ENCODE measurements at places on chromosomes 7 and 10.

DNA sequence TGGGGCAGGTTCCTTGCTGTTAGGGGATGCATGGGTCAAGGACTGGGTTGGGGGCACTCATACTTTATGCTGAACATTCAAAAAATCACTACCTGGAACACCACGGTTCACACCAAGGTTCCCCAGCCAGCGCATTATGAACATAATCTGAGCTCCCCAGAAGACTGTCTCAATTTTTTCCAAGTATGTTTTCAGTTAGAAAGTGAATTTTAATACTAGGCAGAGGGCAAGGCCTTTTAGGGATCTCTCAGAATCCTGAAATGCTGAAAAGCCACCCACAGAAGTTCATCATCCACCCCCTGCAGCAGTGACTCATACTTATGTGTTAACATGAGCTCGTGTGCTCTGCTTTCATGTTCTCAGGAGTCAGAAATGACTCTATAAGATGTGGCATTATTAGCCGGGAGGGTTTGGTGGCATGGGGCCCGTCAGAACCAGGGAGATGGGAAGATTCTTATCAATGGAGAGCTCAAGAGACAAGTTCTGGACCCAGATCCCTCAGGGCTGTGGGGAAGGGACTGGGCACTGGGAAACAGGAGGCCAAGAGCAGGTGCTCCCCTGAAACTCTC is 185.2 kb upstream of the ITGB1 start:
- DNase-seq, result peak; percentile 80

DNA sequence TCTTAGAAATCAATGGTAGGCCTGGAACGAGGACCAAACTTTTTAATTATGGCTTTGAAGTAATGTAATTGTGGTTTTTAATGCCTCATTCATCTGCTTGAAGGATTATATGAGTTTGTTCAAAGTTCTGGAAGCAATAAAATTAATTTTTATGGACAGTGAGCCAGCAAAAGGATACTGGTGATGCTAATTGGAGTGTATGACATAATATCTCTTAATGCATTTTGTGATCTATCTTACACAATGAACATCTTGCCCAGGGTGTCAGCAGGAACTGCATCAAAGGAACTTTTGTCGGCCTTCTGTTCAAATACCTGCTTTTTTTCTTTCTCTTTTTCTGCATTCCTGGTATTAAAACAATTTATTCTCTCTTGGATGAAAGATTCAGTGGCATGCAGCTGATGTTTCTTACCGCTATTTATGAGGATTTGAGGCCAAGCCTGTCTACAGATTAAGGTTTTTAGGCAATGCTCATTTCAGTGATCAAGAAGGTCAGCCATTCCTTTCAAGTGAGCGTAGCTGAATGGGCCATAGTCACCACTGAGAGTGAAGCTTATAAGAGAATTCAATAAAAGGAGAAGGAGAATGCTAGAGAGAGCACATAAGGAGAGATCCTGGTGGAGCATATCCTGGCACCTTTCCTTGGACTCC is 974.8 kb downstream of the SORCS3 start:
- no peak for DNase-seq

DNA sequence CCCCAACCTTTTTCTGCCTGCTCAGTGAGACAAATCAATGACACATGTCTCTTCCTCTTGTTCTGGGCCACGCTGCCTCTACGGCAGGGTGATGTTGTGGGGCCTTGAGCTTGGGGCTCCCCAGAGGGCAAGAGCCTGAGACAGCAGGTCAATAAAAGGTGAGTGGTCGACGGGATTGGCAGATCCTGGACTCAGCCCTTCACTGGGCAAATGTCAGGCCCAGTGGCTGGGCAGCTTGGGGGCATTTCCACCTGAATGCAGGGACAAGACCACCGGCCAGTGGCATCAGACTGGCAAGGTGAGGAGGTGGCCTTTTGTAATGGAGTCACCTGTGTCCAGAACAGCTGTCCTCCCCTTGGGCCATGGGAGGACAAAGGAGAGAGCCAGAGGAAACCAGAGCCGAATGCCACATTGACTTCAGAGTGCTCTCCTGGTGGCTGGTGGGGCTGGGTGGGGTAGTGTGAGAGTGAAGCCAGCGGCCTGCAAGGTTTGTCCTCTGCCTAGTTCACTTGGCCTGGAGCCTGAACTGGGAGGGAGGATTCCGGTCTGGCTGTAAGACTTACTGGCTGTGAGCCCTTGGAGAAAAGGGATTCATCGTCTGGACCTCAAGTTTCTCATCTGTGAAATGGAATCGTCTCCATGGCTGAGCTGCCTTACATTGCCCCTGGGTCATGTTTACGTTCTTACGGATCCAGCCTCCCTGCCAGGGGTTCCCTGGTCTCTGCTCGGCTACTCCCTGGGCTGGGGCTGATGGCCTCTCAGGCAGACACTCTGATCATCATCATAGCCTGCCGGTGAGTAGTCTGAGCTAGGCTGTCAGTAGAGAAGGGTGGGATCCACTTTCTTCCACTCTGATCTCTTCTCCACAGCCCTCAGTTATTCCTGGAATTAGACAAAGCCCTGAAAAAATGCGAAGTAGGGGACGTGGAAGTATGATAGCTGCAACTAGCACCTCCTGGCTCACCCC is 25.4 kb upstream of the CRHR2 start:
- no peak for DNase-seq

- no peak for DNase-seq
Measured at GRCh38 chr10:74000892-74001669, 3.2 kb downstream of the VCL start.

GRCh38 chr7:84060760-84061261 is 133.8 kb downstream of the SEMA3A start:
- DNase-seq, result no peak

DNA sequence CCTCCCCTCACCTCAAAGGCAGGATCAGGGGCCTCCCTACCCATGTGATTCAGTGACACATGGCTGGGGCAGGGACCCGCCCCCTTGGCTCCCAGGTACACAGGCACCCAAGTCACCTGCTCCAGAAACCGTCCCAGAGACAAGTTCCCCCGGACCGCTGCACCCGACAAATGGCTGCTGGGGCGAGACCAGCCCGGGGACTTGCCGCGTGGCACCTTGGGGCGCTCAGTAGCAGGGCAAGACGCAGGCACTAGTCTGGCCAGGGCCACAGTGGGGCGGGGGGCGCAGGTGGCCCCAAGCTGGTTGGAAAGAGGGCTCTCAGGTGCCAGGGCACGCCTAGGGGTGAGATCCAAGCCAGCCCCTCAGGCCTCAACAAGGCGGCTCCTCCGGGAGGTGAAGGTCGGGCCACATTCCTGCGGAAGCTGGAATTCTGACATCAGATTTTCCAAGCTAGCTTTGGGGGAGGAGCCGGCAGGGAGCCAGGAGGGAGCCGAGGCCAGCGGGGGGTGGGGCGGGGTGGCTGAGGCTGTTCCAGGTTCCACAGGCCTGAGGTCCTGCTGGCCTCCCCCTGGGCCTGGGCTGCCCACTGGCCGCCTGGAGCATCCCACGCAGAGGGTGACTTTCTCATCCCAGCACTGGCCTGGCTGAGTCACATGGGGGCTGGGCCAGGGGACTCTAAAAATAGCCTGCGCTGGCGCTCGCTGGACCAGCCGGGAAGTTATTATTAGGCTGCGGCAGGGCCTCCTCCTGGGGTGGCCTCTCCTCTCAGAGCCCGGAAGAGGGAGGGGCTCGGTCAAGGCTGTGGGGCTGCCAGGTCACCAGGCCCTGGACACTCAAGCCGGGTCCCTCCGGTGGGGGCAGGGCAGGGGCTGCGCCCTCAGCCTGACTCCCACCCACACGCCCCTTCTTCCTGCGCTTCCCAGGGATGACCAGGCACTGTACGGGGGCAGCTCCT is 20.5 kb upstream of the INPP5A start:
- no peak for DNase-seq

- no peak for DNase-seq
Measured at GRCh38 chr7:116177009-116177408, 33.3 kb upstream of the TES start.

GRCh38 chr10:69338133-69338456 is 59.8 kb downstream of the HK1 start:
- no peak for DNase-seq

DNA sequence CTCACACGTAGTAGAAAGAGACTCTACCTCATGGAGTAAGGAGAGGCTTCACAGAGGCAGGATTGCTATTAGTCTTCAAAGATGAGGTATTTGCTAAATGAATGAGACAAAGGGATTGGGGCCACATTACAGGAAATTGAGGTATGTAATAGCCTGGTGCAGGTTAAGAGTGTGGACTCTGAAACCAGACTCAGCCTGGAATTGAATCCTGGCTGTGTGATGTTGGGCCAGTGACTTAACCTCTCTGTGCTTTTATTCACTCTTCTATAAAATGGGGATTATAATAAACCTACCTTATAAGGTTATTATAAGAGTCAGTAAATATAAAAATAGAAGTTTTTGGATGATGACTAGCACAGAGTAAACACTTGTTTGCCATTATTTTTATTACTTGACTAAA is 64.7 kb upstream of the ATRNL1 start:
- DNase-seq, result no peak

DNA sequence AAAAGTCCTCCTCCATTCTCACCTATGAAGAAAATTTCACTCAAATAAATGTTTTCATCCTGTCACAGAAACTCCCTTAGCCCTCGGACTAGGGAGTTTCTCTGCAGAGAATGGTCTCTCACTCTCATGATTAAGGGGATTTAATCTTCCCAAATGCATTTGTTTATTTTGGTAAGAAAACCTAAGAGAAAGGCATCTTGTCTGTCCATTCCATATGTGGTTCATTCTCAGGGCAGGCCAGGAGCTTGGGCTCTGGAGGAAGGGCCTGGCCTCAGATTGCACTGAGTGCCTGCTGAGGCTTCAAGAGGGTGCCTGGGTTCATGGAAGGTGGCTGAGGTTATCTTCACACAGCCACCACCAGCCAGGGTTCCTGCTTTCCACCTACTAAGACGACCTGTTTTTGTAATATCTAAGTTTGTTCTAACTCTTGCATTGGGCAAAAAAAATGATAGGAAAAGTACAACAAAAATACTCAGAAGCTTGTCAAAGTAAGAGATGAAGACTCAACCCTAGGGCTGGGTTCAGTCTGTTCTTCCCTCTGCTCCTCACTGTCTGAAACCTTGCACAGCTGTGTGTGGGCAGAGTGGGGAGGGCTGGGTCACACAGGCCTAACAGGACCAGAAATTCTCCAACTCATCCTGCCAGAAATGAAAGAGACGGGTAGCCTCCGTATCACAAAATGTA is 186.7 kb downstream of the CXCL12 start:
- no peak for DNase-seq

- DNase-seq, result no peak
Measured at GRCh38 chr10:125201791-125202622, 41.6 kb upstream of the CTBP2 start.

GRCh38 chr7:106283501-106283830 is 1.3 kb downstream of the NAMPT start:
- DNase-seq, result no peak

DNA sequence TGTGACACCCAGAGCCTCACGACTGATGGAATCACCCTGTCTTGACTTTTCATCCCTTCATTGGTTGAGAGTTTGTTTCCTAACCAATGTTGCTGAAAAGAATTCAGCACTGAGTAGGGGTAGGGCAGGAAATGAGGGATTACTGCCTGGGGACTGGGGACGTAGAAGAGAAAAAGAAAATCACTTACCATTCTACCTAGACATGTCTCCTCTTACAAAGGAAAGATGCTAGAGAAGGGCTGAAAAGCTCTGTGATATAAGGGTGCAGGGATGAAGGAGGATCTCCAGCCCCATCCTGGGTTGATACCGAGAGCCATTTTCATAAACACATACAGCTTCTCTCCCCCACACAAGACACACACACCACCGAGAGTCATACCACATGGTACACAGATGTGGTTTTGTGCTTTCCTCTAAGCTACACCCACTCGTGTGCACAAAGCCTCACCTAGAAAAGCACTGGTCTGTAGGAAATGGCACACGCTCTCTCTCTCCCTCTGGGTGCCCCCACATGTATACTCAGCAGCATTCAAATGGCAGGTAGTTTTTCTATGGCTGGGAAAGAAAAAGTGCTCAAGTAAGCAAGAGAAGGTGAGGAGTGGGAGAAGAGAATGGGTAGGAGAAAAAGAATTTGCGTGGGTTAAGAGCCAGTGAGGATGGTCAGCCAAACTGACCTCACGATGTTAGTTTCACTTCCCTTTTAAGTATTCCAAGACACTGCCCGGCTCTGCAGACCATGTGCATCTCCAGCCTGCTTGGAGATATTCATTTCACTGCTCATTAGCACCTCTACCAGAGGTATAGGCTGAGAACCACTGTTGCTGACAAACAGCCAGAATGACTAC is 85.8 kb downstream of the CALD1 start:
- peak; percentile 10 for DNase-seq

- DNase-seq, result no peak
Measured at GRCh38 chr7:87231258-87231657, 11.7 kb upstream of the TMEM243 start.

- DNase-seq, result no peak
Measured at GRCh38 chr10:34295142-34295548, 520.0 kb downstream of the PARD3 start.

GRCh38 chr7:26626687-26627086 is 237.7 kb downstream of the SKAP2 start:
- no peak for DNase-seq

- no peak for DNase-seq
Measured at GRCh38 chr7:146961617-146962016, 845.0 kb downstream of the CNTNAP2 start.

DNA sequence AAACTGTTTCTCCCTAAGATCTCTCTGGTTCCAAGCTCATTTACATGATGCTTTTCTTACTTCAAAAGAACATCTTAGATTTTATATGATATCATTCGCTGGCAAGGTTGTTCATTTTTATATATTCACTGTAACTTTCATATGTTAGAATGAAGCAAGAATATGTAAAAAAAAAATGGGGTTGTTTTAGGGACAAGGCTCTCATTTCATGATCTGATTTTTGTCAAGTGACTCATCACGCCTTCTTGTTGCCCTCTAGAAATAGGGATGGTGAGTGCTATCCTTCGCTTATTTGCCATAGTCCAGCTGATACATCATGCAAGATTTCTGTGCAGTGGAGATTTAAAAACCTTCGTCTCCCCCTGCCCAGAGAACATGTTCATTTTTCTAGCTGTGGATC is 14.0 kb upstream of the CELF2 start:
- DNase-seq, result no peak

DNA sequence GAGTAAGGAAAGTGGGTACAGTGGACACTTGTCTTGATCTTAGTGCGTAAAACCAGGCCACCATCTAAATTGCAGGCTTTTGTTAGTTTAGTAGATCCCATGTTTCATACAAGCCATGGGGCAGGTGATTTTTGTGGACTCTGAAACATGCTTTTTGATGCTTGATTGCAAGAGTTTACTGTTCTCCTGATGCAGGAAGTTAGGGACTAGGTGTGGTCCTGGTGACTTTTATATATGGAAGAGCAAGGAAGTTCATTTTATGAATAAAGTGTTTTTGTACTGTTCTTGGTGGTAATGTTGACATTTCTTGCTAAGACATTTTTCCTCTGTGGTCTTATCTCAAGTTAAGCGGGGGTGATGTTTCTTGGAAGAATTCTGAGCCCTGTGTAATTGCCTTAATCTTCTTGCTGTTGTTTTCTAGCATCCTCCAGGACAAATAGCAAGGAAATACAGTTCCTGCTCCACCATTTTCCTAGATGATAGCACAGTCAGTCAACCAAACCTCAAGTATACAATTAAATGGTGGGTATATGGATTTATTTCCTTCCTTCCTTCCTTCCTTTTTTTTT is 89.0 kb upstream of the GJD4 start:
- DNase-seq, result no peak

- no peak for DNase-seq
Measured at GRCh38 chr10:29947701-29948060, 111.7 kb downstream of the JCAD start.

- DNase-seq, result no peak
Measured at GRCh38 chr7:30505174-30505697, 607 bp upstream of the GGCT start.

- DNase-seq, result no peak
Measured at GRCh38 chr10:26499426-26499825, 61.3 kb downstream of the APBB1IP start.

GRCh38 chr7:149850716-149851115 is 12.5 kb downstream of the ZNF862 start:
- DNase-seq, result no peak
